ENCODE measurements at places on chromosomes 3 and 15.

GRCh38 chr3:162134571-162134970, 638.0 kb downstream of the OTOL1 start:
- no peak for DNase-seq

DNA sequence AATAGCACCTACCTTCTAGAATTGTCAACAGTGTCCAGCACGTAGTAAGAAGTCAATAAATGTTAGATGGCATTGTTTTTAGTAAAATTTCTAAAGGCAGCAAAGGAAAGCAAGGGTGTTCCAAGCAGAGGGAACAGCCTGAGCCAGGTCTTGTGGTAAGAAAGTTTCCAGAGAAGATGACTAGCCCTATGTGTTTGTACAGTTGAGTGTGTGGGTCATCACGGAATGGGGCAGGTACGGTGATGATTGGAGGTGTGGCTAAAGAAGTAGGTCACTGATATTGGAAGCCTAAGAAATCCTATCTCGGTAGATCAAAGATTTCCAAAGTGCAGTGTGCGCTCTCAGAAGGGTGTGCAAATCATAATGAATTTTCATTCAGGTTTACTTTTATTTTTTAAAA, 94.2 kb upstream of the BCL6 start:
- no peak for DNase-seq

GRCh38 chr15:71447328-71448250, 332.3 kb downstream of the THSD4 start:
- DNase-seq: peak; percentile 84

GRCh38 chr3:156158656-156159295, 38.4 kb downstream of the KCNAB1 start:
- DNase-seq: no peak

GRCh38 chr3:111070772-111071256, 802 bp upstream of the NECTIN3 start:
- no peak for DNase-seq

- no peak for DNase-seq
These were observed 12.2 kb upstream of the RASGRP1 start for GRCh38 chr15:38576837-38577236.

GRCh38 chr3:48756640-48757039, 39.6 kb upstream of the IP6K2 start:
- DNase-seq: no peak

- no peak for DNase-seq
These were observed 82.4 kb upstream of the DLG1 start for GRCh38 chr3:197380786-197381185.

DNA sequence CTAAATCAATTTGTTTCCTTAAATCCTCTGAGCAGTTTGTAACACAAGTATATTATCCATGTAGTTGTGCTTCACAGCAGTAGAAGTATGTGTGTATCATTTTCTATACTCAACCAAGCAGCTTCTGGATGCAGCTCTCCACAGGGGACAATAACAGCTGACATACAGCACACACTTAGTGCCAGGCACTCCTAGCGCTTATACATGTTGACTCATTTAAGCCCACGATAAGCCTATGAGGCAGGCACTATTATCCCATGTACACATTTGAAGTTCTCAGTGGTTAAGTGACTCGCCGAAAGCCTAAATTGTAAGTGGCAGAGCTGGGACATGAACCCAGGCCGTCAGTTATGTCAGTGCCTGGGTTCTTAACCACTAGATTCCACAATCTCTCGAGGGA, 20.3 kb upstream of the LPP start:
- peak; percentile 40 for DNase-seq

GRCh38 chr3:50581459-50581842, 12.1 kb downstream of the HEMK1 start:
- no peak for DNase-seq

DNA sequence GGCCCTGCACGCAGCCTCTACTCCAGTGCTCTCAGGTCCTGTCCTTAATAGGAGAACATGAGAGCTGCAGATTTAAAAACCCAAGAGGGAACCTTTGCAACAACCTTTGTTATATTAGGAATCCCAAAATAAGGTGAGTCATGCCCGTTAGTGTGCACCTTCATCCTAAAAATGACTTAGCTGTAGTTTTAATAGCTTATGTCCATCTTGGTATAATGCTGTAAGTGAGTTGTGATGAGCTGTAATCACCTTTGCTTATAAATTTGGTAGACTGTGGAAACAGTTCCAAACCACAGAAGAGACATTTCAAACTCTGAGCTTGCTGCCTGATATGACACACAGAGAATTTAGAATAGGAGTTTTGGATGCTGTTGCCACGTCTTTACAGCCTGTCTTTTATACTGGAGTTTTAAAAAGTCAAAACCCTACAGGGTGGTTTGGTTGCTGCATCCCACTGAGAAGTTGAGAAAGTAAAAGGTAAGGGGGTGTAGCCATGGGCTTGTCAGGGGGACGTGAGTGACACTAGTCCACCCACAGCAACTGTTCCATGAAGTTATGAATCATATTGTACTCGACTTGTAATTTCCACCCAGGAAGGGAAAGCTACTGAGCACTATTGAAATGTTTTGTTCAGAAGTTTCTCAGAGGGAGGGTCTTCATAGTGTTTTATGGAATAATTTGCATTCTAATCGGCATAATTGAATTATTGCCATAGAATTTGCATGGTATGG, 27.4 kb upstream of the CD47 start:
- DNase-seq: no peak

DNA sequence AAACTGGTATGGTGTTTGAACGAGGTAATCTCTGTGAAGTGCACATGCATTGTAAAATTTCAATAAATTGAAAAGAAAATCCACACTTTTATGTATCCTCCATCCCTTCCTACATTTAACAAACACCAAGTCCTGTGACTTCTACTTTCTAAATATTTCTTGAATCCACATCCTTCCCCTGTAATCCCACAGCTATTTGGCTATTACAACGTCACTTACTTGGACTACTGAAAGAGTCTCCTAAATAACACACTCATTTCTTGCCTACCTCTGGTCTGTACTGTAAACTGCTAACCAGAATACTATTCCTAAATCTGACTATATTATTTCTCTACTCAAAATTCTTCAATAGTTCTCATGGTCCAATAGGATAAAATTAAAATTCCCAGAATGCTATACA, 176.1 kb downstream of the NEK10 start:
- DNase-seq: peak; percentile 29

GRCh38 chr15:52008359-52008697, 10.7 kb upstream of the MAPK6 start:
- no peak for DNase-seq

DNA sequence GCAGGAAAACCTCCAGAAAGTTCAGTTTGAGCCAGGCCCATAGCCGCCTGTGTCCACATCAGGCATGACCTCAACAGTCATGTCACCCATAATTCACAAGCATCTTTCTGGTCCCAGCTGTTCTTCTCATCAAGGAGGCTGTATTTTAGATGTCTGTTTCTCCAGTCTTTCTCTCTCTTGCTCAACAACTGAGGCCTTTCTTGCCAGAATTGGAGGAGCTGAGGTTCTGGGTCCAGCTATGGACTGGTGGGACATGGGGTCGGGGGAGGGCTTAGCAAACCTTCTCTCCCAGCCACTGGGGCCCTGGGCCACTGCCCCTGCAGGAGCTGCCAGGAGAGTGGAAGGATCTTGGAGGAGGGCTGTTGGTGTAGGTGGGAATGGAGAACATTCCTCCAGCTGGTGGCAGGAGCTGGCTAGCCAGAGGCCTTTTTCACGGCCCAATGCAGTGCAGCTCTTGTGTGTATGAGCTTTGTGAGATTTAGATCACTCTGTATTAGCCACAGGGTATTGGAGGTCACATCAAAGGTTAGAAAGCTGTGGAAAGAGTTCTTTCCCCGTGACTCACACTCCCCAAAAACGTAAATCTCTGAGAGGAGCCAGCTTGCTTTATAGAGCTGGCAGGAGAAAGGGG, 23.5 kb downstream of the MAGEF1 start:
- peak; percentile 73 for DNase-seq

GRCh38 chr3:77693147-77693546, 653.2 kb downstream of the ROBO2 start:
- DNase-seq: no peak

DNA sequence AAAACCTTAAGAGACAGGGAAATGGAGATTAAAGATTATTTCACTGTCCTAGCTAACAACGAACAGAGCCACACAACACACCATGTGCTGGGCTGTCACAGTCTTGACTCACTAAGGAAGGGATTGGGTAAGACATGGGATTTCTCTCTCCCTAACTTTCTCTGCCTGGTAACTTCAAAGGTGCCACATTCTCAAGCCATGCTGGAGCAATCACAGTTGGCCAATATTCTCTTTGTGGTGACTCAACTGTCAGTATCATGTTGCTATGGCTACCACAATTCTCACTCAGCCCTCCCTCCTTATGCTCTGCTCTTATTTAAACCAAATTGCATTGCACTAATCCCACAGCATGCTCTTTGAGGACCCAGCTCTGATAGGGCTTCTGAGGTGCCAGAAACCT, 74.0 kb downstream of the OXNAD1 start:
- DNase-seq: peak; percentile 88

GRCh38 chr3:43773273-43774094, 82.7 kb downstream of the ABHD5 start:
- no peak for DNase-seq

GRCh38 chr15:91995146-91995545, 141.6 kb downstream of the SLCO3A1 start:
- no peak for DNase-seq

DNA sequence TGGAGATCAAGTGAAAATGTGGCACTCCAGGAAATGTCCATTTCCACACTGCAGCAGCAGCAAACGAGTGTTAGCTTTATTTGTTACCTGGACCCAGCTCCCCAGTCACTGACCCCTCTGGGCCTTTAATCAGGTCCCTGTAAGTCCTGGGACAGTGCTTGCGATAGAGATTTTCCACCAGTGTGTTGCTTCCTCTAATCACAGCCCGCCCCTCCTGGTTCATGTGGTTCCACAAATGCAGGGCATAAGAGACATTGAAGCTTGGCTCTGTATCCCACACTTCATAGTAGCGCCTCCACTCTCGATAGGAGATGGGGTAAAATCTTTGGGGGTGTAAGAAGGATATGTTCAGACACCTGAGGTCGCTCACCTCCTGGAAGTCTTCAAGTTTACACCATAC, 8.0 kb downstream of the A4GNT start:
- DNase-seq: no peak

DNA sequence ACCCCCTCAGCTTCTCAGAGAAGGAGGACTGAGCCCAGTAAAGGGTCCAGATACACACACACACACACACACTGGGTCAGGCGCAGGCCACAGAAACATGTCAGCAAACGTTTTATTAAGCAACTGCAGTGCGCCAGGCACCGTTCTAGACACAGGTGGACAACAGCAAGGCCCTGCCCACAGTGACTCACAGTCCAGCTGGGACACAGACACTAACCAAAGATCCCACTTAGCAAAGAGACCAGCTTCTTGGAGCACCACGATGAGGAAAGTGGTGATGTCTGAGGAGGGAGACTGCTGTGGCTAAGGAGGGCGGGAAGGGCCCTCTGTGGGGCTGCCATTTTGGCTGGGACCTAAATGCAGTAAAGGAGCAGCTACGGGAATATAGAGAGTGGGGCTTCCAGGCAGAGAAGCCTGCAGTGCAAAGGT, 2.8 kb upstream of the VILL start:
- no peak for DNase-seq

DNA sequence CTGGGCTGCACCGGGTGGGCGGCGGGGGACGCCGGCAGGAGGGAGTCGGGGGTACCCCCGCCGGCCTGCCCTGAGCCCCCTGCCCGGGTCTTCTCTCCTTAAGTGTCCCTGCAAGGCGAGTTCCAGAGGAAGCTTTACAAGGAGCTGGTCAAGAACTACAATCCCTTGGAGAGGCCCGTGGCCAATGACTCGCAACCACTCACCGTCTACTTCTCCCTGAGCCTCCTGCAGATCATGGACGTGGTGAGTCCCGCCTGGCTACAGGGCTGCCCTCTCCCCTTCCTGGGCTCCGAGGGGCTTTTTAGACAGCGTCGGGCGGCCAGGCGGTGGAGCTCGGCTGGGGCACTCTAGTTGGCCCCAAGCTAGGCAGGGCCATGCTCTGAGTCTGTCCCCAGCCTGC, 480 bp downstream of the CHRNA7 start:
- DNase-seq: no peak

Data from ELR (cell line).